H7 (cell line): ENCODE measurements at places on chromosomes 4 and X.

- DNase-seq: no peak
Measured at GRCh38 chr4:153577053-153577452, 107.0 kb upstream of the TLR2 start.

DNA sequence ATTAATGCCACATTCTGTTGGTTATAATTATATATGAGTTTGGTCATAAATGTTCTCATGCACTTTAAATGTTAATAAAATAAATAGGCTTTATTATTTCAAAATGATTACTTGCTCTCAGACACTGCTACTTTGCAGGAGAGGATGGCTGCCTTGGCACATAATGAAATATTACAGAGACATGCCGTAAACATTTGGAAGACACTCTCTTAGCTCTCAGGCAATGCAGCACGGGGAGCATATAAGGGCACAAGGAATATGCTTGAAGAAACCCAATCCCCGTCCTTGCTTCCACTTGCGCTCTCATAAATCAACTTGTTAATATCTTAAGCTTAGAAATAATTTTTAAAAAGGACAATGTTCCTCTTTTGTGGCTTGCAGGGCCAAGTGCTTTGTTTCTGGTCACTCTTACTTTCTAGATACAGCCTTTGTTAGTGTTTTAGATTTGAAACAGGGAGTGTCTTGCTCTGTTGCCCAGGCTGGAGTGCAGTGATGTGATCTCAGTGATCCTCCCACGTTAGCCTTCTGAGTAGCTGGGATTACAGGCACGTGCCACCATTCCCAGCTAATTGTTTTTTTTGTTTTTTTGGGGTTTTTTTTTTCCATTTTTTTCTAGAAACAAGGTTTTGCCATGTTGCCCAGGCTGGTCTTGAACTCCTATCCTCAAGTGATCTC lies 445.0 kb downstream of the SPRY1 start:
- no peak for DNase-seq

DNA sequence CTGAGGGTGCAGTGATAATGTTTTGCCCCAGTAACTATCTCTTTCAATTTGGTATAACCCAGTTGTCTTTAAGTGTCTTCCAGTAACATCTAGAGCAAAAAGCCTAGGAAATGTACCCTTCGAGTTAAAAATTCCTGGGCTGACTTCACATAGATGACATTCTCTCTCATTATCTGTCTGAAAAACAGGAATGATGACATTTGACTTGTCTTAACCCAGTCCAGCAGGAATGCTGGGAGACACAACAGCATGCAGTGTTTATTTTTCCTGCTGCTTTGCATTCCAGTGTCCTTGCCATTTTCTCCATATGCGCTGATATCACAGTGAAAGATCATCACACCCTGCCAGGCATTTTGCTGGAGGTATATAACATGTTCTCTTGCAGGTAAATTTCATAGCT lies 130.0 kb downstream of the SOWAHB start:
- DNase-seq: no peak

DNA sequence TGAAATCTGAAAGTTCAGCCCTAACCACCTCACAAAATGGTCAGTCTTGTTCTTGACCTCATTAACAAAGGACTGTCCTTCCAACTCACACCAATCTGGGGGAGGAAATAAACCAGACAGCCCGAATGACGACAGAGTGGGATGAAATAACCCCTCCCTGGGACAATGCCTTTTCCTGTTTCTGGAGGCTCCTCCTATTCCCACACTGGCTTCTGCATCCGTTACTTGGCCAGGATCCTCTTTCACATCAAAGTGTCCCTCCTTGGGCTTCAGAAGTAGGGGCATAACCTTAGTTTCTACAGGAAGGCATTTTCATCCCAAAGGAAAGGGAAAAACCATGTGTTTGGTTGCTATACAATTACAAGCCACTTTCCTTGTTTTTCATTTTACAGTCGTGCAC lies 59.8 kb upstream of the RPL34 start:
- DNase-seq: no peak

- no peak for DNase-seq
Measured at GRCh38 chr4:55553441-55554201, 6.9 kb upstream of the CLOCK start.
